ENCODE measurements at places on chromosomes 7 and 10.

DNA sequence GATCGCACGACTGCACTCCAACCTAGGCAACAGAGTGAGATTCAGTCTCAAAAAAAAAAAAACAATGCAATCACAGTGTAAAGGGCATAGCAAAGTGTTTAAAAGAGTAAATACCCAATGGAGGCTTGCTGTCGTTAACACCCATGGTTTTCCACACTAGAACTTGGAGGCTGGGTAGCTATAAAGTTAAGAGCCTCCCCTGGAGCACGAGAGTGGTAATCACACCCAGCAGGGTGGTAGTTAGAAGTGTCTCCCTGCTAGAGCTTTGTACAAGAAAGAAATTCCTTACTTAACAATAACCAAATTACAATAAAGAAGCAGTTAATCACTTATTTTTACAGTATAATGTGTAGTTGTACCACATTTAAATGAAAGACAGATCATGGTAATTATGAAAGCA lies 1078.9 kb downstream of the NRG3 start:
- no peak for DNase-seq

- no peak for DNase-seq
These were observed 327.1 kb downstream of the PRPF18 start for GRCh38 chr10:13913897-13914296.

GRCh38 chr7:156611014-156612010 lies 29.3 kb upstream of the RNF32 start:
- DNase-seq = no peak

DNA sequence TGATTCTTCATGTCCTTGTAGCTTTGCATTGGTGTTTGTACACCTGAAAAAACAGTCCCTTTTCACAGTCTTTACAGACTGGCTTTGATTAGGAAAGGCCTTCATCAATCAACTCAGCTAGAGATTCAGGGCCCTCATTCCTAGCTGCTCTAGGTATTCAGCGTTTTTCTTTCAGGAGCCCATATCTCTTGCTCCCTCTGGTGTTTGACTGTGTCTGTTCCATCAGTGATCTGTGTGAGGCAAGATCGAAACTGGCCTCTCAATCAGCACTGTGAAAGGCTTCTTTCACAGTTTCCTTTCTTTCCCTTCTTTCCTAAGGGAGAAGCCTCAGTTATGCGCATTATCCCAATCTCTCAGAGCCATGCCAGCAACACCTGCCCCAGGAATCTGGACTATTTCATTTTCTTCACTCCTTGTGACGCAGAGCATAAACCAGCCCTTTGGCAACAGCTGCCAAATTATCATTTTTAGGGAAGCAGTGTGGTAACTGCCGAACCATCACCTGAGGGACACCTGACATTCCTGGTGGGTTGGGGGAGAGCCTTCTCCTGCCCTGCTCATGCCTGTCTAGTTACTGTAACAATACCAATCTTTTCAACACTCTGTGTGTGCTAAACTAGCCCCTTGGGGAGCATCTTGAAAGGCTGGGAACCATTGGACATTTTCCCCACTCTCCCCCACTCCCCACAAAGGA lies 75.7 kb upstream of the CCDC71L start:
- DNase-seq = peak; percentile 86

GRCh38 chr7:108094933-108095710 lies 35.0 kb downstream of the LAMB4 start:
- DNase-seq = no peak

GRCh38 chr7:43118313-43118712 lies 5.9 kb downstream of the HECW1 start:
- no peak for DNase-seq

DNA sequence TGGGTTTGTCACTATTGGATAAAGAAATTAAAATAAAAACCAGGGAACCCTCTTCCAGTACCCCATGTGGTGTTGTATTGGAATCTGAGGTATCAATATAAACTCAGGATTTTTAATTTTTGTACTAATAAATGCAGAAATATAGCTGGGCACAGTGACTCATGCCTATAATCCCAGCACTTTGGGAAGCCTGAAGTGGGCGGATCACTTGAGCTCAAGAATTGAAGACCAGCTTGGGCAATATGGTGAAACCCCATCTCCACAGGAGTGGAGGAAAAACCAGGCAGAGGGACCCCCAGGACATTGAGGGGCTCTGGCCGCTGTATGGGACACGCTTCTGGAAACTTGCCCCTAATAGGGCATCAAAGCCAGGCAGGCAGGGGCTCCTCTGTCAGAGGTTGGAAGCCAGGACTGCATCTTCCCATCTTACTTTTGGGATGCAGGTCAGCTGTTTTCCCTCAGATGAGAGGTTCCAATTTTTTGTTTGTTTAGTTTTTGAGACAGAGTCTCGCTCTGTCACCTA lies 11.1 kb downstream of the ADIRF start:
- DNase-seq = no peak

- DNase-seq = no peak
These were observed 108.8 kb downstream of the ADCY1 start for GRCh38 chr7:45682836-45683555.

GRCh38 chr10:129023082-129023481 lies 444.0 kb upstream of the MGMT start:
- DNase-seq = no peak
